ENCODE measurements at places on chromosomes 11 and 22.

DNA sequence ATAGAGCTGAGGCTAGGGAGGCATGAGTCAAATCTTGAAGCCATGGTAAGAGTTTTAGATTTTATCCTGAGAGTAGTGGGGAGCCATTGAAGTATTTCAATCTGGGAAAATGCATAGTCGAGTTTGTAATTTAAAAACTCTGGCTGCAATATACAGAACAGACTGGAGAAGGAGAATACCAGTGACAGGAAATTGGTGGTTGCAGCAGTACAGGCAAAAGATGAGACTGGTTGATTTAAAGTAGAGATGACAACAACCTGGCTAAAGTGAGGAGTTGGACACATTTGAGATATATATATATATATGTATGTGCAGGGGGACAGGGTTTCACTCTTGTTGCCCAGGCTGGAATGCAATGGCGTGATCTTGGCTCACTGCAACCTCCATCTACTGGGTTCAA lies 6.2 kb downstream of the HORMAD2 start:
- DNase-seq: no peak

- no peak for DNase-seq
Measured at GRCh38 chr11:70116386-70117065, 38.4 kb downstream of the ANO1 start.

- DNase-seq: no peak
Measured at GRCh38 chr11:117733316-117733715, 63.7 kb downstream of the DSCAML1 start.

GRCh38 chr11:2103668-2104523 lies 35.3 kb downstream of the IGF2 start:
- DNase-seq: no peak

- no peak for DNase-seq
Measured at GRCh38 chr22:44406341-44407170, 91.5 kb downstream of the RTL6 start.

DNA sequence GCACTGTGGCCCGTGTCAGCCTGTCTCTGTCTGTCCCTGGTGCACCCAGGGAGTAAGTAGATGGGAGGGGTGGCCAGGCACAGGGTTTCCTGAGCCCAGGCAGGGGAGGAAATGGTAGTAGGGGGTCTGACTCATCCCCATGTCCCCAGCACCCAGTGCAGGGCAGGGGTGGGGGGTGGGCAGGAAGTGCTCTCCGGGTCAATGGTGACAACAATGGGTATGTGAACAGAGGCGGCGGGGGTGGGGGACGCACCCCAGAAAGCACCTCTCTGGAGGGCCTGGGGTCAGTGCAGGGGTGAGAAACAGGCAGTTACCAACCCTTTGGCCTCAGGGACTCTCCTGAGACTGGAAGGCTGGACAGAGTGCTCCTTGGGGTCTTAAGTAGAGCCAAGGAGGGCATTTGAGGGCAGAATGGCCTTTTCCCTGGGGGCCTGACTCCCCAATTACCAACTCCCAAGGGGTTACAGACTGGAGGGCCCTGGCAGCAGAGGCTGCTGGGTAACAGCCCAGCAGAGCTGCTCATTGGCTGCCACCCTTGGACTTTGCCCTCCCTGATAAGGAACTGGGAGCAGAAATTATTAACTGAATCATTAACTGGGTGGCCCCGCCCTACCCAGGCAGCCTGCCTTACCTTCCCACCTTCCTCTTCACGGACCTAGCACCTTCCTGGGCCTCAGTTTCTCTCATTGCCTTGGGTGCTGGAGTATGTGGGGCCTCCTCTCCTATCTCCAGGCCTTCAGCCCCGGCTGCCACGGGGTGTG lies 4.2 kb downstream of the MYRF start:
- DNase-seq: no peak

GRCh38 chr11:46009647-46010046 lies 87.2 kb downstream of the LARGE2 start:
- no peak for DNase-seq

- DNase-seq: no peak
Measured at GRCh38 chr11:24805671-24806070, 308.8 kb downstream of the LUZP2 start.

DNA sequence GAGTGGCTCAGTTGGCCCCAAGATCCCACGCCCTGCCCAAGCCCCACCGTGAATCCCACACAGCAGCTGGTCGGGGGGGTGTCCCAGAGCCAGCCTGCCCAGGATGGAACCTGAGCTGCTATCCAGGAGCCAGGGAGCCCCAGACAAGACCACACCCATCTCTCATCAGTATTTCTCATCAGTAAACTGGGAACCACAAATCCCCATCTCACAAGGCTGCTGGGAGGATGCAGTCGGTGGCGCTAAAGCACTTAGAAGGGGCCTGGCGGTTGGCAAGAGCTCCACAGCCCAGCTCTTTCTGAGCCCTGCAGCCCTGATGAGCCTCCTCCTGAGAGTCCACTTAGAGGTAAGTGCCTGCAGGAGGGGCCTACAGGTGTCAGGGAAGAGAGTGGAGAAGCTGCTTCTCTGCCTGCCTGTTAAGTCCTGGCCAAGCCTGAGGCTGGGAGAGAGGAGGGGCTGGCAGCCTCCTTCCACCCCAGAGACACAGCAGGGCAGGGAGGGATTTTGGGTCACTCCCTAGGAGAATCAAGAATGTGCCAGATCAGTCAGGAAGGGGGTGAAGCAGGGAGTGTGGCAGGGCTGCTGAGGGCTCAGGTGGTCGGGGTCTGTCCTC lies 6.1 kb downstream of the FADS3 start:
- no peak for DNase-seq

DNA sequence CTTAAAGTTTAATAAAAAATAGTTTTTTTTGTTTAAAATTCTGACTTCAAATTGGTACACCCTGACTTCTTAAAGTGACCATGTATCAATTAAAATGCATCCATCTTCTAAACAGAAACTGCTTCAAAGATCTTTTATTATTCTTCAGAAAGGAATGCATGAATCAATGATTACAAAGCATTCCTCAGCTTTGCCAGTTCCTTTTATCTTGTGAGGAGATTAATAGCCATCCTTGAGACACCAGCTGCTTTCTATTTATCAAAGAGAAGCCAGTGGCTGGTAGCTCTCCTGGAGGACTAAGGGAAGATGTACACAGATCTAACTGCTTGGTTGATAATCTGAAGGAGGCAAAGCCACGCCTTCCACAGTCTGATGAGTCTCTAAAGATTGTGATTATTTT lies 2222.5 kb downstream of the LRRC4C start:
- no peak for DNase-seq

- DNase-seq: no peak
Measured at GRCh38 chr11:83070731-83071566, 748 bp downstream of the RAB30 start.

DNA sequence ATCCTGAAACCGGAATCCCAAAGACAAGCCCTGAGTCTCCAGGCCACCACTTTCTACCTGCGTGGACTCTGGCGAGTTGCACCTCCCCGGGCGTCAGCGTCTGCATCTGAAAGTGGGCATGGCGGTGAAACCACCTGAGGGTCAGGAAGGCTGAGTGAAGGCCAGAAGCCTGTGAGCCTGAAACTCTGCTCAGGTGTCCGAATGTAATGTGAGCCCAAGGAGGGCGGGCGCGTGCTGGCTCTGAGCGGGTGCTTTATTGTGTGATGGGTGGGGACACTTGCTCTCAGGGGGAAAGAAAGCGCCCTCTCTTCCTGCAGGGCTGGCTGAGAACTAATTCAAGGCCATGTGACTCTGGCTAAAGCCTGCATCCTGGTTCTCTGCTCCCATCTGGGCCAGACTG lies 135.6 kb downstream of the ST3GAL4 start:
- no peak for DNase-seq

GRCh38 chr11:19560156-19560555 lies 152.5 kb upstream of the NAV2 start:
- no peak for DNase-seq

GRCh38 chr11:67057205-67057672 lies 592 bp downstream of the RHOD start:
- DNase-seq: no peak

- DNase-seq: no peak
Measured at GRCh38 chr22:17243524-17243923, 24.3 kb upstream of the ADA2 start.

- no peak for DNase-seq
Measured at GRCh38 chr11:26333906-26334305, 2.0 kb downstream of the ANO3 start.

DNA sequence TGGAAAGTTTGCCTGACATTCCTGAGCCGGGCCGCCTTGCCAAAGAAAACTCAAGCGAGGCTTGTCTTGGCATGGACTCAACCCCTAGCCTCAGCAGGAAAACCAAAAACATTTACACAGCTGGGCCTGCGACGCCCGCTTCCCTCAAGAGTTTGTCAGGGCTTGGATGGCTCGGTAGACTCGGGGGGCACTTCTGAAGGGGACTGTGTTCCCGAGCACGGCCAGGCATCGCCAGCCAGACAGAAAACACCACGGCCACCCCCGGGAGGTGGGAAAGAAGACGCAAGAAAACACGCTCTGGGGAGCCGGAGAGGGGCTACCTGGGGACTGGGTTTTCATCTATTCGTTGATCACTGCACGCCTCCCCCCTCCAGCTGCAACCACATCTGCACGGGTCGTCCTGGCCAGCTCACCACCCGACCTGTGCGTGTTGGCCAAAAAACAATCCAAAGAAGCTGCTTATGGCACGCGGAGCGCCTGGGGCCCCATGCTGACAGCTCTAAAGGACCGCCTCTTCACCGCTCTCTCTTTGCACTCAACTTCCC lies 380.7 kb downstream of the MN1 start:
- DNase-seq: no peak

- DNase-seq: no peak
Measured at GRCh38 chr11:129374993-129375750, 476 bp upstream of the BARX2 start.

- no peak for DNase-seq
Measured at GRCh38 chr11:65183201-65183891, 1.6 kb downstream of the CAPN1 start.

DNA sequence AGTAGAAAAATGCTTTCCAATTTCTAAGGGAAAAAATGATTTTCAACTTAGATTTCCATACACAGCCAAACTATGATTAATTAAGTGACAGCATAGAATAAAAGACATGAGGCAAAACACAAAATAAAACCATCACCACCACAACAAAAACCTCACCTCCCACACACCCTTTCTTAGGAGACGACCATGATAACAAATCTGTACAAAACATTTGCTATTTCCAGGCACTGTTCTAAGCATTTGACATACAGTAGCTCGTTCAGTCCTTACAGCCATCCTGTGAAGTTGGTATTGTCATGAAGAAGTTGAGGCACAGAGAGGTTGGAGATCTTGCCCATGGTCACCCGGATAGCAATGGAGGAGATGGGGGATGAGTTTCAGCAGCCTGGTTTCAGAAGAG lies 8.7 kb downstream of the SPI1 start:
- DNase-seq: no peak

DNA sequence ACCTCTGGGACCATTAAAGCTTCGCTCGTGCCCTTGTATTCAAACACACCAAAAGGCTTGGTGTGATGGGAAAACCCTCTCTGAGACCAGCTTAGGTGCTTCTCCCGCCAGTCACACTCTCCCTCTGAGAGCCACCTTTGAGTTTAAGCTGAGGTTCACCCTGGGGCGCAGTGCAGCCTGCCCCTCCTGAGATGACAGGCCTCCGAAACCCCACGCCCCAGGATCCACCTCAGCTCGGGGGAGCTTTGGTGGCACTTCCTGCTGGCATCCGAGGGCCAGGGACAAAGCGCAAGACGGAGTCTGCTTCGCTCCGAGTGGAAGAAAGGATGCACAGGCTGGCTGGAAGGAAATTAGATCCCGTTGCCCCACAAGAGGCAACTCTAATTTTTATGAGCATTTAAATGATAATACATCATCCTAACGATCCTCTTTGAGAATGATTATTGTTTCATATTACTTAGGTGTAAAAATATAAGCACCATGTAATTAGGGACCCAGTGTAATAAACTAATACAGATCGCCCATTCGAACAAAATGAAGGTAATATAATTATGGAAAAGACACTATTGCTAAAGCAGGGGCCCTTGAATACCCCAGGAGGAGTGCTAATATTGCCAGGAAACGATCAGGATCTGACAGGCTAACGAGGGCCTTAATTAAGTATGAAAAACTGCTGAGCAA lies 134.7 kb downstream of the CEP164 start:
- no peak for DNase-seq

- no peak for DNase-seq
Measured at GRCh38 chr11:18727479-18728236, 1.7 kb upstream of the IGSF22 start.

DNA sequence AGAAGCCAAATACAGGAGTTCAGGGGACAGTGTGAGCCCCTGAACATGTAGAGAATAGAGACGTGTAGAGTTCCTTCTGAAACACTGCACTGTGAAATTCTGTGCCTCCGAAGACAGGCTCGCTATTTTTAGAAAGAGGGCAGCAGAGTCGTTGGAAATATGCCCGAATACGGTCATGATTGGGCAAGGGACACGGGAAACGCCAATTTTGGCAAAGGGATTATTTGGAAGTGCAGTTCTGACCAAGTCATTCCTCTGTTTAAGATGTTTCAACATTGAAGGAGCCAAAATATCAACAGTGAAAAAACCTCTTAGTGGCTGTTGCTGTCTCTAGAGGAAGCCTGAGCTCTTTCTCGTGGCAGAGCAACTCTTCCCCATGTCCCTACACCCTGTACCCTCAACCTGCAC lies 9.5 kb upstream of the CBX6 start:
- DNase-seq: no peak

GRCh38 chr11:18132341-18132740 lies at the start of gene MRGPRX3:
Gene MRGPRX3 (plus strand): TSS chr11:18132571. CDS start chr11:18137203, 4,632 bp downstream.
- no peak for DNase-seq

DNA sequence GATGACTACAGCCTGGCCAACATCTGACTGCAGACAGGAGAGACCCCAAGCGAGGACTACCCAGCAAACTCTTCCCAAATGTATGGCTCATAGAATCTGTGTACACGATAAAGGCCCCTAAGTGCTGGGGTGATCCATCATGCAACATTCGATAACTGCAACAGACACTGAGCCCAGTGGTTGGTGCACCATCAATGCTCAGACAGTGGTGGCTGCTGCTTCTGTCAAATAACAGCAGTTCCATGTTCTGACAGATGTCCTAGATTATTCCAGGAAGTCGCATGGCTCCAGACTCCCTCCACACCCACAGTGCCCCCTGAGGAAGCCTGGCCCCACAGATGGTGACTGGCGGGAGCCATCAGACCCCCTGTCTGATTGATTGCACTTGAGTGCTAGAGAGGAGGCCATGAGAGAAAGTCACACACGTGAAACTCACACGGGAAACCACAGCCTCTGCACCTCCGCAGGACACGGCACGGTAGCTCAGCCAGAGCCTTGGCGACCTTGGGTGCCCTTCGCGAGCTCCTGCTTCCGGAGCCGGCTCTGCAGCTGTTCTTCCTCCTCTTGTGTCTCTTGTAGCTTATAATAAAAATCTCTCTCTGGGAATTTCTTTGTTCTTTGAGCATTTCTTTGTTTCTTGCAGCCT lies 1155.9 kb downstream of the TBC1D22A start:
- DNase-seq: no peak

DNA sequence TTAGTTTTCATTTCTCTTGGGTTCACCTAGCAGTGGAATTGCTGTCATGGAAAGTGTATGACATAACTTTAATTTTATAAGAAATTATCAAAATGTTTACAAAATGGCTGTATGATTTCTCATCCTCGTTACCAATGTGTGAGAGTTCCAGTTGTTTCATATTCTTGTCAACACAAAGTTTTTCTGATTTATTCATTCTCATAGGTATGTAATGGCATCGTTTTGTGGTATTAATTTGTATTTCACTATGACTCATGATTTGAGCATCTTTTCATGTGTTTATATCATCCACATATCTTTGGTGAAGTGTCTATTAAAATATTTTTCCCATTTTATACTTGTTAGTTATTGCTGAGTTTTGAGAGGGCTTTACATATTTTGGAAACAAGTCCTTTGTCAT lies 5.5 kb downstream of the FAM111B start:
- no peak for DNase-seq

- DNase-seq: no peak
Measured at GRCh38 chr11:45739866-45740265, 65.1 kb upstream of the SLC35C1 start.

GRCh38 chr11:93143800-93144199 lies 54.0 kb downstream of the SLC36A4 start:
- DNase-seq: no peak
